ENCODE measurements at places on chromosomes 6 and 20.

DNA sequence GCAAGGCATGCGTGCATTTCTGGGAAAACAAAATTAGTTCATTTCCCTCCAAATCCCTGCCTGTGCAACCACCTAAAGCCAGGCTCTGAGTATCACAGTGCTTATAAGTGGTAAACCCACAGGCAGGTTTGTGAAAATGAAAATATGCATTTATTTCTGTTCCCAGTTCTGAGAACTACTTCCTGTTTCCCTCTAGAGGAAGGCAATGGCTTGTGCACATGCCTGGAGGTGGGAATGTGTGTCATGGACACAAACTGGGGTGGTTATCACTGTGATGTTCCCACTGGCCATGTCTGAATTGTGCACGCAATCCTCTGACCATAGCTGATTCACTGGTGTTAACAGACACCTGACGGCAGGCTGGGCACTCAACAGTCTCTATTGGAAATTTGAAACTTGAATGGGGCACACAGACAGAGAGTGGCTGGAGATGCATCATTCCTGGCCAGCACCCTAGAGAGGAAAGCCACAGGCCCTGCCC is 26.3 kb downstream of the FAM110A start:
- DNase-seq = no peak

DNA sequence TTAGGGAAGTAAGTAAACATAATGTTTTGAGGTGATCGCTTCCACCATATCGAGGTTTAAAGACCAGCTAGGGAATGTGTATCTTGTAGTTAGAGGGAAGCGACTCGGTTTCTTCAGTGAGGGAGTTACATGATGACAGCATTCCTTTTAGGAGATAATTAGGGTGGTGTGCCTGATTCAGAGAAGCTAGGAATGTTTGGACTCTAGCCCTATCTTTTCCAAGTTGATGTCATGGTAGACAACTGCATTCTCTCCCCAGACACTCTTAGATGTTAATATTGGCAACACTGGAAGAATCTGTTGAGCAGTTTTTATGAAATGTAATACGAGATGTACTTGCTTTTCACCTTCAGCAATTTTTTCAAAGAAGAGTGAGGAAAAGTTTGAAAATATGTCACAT is 12.9 kb upstream of the HIVEP1 start:
- DNase-seq = no peak

DNA sequence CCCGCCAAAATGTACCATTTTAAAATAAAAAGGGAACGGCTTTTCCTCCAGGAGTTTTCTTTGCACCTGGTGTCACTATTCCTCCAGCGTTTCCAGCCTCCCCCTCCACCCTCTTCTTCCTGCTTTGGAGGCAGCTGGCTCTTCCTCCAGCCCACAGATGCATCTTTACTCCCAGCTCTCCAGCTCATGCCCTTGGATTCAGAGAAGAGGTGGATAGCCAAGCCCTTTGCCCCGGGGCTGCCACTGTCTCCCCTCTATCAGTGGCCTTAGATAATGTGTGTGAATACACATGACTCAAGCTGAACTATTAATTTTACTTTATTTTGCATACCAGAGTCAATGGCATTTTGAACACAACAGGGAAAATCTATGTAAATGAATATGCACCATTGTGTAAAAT is 15.3 kb upstream of the CDH4 start:
- DNase-seq = no peak

DNA sequence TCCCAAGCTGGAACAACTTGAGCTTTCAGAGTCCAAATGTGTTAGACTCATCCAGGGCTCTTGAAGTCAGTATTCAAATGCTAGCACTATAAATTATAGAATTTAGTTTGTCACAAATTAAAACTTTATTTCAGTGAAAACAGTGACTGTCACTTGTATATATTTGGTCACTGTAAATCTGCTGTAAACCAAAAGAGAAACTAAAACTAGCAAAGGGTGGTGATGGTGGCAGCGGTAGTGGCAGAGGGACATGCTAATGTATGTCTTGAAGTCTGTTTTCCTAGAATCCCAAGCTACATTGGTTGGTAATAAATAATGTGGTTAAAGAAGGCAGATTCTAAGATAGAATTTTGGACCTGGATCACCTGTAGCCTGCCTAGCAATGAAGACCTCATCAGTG is 140.4 kb upstream of the CENPW start:
- no peak for DNase-seq

DNA sequence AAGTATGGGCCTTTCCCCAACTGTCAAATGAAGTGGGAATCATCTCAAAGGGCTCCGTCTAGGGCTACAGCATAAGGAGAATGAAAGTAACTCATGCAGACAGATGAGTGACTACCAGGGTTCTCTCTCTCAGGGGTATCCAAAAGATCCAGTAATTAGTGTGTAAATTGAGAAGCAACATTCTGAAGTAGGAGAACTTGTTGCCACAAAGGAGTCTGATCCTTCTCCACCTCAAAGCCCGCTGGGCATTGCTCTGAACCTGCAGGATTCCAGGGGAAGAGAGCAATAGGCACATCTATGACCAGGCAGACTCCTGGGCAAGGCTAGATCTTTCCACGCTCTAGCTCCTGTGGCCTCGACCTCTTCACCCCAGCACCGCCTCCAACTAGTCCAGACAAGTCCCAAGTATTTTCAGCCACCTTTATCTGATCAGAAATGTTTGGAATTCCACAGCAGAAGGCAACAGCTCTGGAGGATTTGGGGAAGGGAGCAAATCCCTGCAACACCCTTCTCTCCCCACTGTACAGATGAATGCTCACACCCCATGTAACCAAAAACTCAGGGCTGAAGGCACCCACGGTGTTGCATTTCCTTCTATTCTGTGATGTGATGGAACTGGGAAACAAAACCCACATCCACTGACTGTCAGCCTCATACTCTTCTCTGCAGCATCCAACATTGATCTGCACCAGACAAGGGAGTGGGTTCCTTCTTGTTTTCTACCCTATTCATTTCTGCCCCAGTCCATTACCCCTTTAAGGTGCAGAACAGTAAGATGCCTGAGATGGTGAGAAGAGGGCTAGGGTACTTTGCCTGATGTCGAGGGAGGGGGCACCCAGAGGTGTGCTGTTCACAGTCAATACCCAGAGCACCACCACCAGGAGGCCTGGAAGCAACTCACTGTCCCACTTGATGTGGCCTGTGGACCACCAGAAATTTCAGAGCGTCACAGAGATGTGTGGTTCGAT is 41.0 kb downstream of the COX4I2 start:
- DNase-seq = no peak

- DNase-seq = no peak
Observed at GRCh38 chr20:58998656-58999055, 8.4 kb downstream of the CTSZ start.

DNA sequence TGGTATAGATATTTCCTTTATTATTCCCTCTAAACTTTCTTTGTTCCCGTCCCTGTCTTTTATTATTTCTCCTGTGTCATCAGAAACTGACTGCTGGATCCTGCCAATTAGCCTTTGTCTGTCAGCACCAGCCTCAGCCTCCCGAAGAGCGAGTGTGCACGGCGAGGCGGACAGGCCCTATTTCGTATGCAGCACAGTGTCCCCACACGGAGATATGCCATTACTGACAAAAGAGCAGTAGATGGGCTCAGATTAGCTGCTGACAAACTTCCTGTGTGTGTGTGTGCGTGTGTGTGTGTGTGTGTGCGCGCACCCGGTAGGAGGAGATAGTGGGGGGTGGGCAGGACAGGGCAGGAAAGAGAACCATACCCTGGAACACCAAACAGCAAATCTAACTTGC is 99.5 kb upstream of the ZFP64 start:
- DNase-seq = no peak

DNA sequence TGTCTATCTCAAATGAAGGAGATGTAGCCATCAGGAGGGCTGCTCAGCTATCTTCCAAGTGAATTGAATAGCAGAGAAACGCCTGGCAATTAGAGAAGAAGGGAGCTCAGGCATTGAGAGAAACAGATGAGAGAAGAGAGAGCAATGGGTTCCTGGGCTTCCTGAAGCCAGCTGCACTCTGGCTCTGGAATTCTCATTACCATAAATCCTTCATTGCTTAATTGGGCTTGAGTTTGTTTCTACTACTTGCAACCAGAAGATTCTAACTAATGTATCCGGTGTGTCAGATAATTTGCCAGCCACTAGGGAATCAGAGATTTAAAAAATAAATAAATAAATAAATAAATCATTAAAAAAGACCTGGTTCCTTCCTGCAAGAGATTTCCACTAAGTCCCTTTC is 25.0 kb upstream of the CDKAL1 start:
- DNase-seq = no peak

- no peak for DNase-seq
Observed at GRCh38 chr6:34131326-34132290, 14.3 kb downstream of the GRM4 start.

- DNase-seq = no peak
Observed at GRCh38 chr20:49381558-49382493, 100.6 kb downstream of the KCNB1 start.

- no peak for DNase-seq
Observed at GRCh38 chr6:81606965-81607381, 145.5 kb downstream of the TENT5A start.

GRCh38 chr20:31551163-31552081 is 37.2 kb downstream of the HM13 start:
- no peak for DNase-seq

DNA sequence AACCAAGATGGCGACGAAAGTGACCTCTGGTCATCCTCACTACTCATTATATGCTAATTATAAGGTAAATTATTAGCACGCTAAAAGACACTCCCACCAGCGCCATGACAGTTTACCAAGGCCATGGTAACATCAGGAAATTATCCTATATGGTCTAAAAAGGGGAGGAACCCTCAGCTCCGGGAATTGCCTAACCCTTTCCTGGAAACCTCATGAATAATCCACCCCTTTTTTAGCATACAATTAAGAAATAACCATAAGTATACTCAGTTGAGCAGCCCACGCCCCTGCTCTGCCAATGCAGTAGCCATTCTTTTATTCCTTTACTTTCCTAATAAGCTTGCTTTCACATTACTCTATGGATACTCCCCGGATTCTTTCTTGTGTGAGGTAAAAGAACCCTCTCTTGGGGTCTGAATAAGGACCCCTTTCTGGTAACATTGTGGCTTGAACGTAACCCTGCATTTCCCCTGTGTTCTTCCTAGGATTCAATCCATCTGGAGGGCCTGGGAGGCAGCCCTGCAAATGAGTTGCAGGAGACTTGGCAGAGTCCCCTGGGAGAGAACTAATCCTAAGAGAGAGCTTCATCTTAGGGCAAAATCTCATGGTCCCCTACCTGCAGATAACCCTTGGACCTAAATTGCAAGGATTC is 225.6 kb upstream of the JARID2 start:
- DNase-seq = no peak

- DNase-seq = no peak
Observed at GRCh38 chr6:122755901-122756300, 23.6 kb upstream of the FABP7 start.

DNA sequence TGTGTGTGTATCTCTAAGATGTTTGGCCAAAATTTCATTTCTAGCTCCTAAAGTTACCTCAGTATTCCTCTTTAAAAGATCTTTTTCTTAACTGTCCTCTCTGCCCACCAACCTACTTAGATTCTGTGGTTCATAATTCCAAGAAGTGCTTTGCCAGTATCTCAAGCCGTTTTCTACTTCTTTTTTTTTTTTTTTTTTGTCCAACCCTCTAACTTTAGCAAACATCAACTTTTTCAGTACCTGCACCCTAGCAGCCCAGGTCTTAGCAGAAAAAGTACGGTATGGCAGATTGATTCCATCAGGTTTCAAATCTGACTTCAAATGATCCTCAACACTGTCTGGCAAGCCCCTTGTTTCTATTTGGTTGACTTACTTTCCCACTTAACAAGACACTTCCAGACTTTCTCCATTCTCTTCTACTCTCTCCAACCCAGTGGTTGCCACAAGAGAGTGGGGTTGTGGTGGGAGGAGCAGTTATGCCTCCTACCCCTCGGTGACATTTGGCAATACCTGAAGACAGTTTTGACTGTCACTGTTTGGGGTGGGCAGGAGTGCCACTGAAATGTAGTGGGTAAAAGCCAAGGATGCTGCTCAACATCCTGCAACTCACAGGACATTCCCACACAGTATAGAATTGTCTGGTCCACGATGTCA is 10.8 kb upstream of the MAN1A1 start:
- DNase-seq = no peak

DNA sequence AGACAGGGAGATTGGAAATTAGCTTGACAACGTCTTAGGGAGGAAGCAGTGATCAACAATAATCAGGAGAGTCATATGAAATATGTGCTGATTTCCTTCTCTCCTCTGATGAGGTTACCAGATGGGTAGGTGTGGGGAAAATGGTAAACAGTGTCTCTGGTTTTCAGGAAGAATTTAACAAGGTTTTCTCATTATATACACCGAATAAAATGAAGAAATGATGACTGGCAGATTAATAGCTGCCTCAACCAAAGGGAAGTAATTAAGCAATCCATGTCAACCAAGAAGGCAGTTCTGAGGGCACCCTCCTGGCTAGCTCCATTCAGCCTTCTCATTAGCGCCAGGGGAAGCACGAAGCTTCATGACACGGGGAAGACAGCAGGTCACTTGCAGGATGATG is 12.7 kb upstream of the RAMACL start:
- no peak for DNase-seq

DNA sequence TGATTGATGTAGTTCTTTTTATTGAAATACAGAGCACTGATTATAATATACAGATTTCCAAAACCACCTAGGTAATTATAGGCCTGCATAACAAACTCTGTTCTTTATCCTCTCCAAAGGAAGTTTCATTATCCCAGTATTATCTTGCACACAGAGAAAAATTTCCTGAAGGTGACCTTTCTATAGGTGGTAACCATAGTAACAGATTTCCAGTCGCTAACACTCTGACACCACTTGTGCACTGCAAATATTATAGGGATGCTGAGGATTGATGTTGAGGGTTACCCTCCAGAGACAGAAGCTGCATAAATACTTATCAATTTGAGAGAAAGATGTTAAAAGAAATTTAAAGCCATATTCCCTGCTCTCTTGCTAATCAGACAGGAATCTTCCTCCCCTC is 274.5 kb upstream of the NRSN1 start:
- no peak for DNase-seq

DNA sequence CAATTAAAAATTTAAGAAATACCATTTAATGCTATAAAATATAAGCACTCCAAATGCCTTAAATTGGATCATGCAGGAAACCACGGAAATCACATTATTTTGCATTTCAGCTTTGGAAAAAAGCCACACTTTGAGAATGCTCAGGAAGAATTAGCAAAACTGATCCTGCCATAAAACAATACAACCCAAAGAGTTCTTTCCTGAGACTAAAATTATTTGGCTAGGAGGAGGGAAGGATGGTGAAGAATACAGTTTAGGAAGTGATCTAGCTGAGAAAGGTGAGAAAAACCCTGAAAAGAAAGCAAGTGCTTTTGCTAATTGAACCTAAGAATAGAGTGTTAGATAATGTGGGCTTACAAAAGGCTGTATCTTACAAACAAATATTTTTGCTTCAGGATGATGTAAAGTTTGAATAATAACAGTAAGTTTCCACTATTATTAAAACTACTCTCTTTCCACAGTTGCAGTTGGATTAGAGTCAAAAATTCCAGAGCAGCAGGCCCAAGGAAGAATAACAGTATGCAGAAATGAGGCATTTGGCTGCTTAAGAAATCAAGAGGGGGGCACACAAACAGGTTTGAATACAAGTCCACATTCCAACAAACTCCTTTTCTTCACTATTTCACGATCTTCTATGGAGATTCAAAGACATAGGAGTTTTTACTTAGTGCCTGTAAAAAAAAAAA is 565.4 kb downstream of the RFPL4B start:
- DNase-seq = no peak

- DNase-seq = no peak
Observed at GRCh38 chr6:41673704-41674000, 35.4 kb downstream of the MDFI start.

- no peak for DNase-seq
Observed at GRCh38 chr6:11110921-11111768, at the start of gene ERVFRD-1. Gene ERVFRD-1 (minus strand): TSS chr6:11111725. CDS start chr6:11105310, 6,415 bp downstream.

Measured in hepatic stellate cell (primary cell).